ENCODE measurements at places on chromosomes 12 and 14.
A peak's percentile ranks its signal among the peaks of the same experiment; 100 is the strongest.

DNA sequence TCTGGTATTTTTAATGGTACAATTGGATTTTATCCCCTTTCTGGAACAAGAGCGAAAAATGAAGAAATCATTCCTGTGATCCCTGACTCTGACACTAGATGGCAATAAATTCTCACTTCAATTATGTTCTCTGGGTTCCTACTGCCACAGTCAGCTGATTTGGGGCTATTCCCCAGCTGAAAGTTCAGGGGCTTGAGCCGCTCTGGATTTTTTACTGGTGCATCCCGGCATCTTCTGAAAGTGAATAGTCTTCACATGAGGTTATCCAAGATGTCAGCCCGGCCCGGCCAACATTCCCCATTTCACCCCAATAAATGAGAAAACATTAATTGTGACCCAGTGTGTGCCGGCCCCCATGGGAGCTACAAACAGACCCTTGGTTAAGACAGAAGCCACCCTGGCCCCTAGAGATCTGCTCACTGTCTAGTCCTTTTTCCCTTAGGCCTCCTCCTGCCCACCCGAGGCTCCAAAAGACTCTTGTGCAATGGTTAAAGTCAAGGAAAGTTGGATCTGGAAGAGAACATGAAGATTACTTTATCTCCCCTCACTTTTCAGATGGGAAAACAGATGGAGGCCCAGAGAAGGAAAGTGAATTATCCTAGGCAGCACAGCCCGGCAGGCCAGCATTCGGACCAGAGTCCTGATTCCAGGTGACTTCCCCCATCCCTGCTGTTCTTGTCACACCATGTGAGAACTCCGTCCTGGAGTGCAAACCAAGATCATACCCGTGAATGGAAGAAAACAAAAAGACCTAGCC lies 20.8 kb downstream of the CKAP4 start:
- DNase-seq = peak; percentile 36

GRCh38 chr12:114529966-114530365 lies 124.0 kb upstream of the TBX5 start:
- DNase-seq = no peak

DNA sequence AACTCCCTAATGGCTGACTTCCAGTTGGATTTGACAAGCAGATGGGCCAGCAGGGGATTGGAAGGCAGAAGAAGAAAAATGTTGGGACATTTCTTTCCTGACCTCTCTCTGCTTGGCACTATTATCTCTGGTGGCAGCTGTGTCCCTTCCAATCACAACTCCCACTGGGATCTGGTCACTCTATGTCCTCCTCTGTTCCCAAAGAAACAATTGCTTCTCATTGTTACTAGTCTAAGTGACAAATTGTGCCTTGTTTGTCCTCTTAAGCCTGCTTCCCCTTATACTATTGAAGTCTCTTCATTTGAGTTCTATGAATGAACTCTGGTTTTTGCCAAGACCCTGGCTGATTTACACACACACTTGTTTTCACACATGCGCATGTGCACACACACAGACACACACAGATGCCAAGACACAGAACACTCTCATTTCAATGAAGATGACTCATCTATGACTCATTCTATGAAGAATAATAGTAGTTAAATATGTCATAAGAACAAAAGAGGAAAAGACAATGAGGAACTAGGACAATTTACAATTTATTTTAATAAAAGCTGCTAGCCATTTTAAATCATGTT lies 83.0 kb upstream of the FAR2 start:
- peak; percentile 46 for DNase-seq

GRCh38 chr12:128698301-128698972 lies 125.3 kb downstream of the SLC15A4 start:
- no peak for DNase-seq

- DNase-seq = no peak
Observed at GRCh38 chr12:68871396-68871795, 61.6 kb downstream of the CPM start.

DNA sequence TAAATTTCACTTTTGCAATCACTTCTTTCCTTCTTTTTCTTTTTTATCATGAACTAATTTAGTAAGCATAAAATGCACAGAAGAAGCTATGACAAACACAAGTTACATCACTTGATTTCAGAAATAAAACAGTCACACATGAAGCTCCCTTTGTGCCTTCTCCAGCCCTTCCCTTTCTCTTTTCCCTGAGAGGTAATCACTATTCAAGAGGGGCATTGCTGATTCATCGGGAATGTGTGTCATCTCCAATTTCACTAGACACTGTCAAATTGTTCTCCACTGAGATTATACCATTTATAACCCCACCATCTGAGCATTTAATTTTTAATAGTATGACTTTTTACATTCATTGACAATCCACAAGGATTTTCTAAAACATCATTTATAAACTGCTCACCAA lies 91.6 kb upstream of the PTPRQ start:
- no peak for DNase-seq

DNA sequence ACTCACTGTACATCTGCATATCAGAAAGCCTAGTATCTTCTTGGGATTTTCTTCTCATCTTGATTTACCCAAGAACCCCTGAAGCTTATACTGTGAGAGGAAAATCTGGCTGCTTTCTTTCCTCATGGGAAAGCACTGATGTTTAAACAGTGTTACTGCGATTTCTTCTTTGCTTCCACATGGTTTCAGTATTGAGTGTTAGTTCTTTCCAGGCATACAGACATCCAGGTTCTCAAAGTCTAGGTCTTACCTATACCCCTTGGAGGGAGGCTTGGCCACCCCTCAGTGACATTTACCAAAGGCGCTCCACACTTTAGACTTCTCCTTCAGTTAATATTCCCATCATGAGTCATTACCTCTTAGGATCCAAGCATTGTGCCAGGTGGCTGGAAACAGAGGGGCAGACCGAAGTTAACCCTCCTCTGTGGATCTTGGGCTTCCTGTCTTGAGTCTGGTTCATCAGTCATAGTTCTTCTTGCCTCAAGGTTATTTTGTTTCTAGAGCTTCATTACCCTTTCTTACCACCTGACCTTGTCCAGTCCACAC lies 79.1 kb downstream of the TMEM117 start:
- DNase-seq = no peak

DNA sequence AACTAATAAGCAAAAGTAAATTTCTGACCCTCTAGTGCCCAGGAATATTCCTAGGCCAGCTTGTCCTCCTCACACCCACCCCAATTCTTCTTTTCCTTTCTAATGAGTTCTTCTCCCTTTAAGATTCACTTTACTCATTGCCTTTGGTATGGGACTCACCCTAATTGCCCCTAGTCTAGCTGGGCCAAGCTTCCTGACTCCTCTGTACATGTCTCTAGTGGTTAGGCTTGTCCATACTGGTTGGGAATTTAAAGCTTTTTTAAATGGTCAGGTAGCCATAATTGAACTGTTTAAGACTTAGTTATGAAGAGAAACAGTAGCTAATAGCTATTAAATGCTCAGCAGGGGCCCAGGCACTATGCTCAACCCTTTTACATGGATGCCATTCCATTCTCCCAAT lies 248.2 kb downstream of the C12orf42 start:
- no peak for DNase-seq

DNA sequence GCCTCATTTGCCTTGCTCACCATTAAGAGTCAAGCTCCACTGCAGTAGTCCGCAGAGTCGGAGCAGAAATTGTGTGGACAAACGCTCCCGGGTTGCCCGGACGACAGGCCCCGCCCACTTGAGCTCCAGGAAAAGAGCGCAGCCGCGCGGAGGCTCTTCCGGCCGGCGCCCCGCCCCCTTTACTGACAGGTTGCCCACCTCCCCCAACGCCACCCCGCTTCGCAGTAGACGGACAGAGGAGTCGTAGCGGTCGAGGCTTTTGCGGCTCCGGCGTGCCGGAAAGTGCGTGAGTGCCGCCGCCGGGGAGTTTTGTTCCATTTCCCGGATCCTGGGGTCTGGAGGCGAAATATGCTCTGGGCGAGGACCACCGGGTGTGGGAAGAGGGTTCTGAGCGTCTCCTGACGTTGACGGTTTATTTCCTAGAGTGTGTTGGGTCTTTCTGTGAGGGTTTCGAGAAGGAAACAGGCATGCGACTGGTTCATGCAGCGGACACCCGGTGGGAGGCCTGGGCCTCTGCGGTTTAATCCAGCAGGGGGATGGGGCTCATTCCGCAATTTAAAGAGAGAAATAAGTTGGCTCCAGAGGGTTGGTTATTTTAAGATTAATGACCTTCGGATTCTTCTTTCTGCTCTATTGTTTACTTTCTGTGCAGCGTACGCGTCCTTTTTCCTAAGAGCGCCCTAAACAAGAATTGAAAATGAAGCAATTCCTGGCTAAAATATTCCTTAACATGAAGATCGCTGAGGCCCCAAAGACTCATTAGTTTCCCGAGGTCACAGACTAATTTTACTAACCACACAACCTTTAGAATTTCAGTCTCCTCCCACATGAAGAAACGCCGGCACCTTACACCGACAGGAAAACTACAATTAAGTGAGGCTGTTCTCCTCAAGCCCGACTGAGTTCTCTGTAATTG lies at the start of the genes DNAI7 and ETFRF1:
DNAI7 (minus strand) TSS at position 105 of the 916 bp plus-strand sequence; CDS start at position 23, 82 bp downstream.
ETFRF1 (plus strand) TSS at position 182 of the 916 bp plus-strand sequence. CDS start 8,720 bp downstream, outside the sequence.
- peak; percentile 98 for DNase-seq

DNA sequence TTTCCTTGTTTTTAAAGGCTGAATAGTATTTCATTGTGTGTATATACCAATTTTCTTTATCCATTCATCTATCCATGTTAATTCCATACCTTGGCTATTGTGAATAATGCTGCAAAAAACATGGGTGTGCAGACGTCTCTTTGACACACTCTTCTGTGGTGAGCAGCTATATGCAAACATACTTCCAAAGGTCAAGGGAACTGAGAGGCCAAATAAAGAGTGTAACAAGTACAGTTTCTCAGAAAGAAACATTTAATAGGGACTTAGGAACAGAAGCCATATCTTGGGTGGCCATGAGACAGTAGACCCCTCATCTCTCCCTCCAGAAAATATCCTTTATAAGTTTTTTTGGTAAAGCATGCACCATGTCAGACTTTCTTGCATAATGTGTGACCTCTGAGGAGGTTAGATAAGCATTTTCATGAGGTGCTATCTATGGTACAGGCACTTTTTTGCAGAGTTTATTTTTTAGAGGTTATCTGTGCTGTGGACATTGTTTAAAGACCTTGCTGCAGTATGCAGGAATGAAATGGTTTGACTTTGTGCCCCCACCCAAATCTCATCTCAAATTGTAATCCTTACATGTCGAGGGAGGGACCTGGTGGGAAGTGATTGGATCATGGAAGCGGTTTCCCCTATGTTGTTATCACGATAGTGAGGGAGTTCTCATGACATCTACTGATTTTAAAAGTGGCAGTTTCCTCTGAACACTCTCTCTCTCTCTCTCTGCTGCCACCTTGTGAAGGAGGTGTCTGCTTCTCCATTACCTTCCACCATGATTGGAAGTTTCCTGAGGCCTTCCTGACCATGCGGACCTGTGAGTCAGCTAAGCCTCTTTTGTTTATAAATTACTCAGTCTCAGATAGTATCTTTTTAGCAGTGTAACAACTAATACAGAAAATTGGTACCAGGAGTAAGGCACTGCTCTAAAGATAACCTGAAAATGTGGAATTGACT lies 1202.3 kb downstream of the GALC start:
- DNase-seq = no peak

GRCh38 chr14:89401241-89401640 lies 15.8 kb downstream of the FOXN3 start:
- no peak for DNase-seq

Data from activated CD8-positive, alpha-beta T cell treated with anti-CD3 and anti-CD28 coated beads for 36 hours (primary cell).